Naive thymus-derived CD4-positive, alpha-beta T cell (primary cell): ENCODE measurements at places on chromosomes 4 and X.

DNA sequence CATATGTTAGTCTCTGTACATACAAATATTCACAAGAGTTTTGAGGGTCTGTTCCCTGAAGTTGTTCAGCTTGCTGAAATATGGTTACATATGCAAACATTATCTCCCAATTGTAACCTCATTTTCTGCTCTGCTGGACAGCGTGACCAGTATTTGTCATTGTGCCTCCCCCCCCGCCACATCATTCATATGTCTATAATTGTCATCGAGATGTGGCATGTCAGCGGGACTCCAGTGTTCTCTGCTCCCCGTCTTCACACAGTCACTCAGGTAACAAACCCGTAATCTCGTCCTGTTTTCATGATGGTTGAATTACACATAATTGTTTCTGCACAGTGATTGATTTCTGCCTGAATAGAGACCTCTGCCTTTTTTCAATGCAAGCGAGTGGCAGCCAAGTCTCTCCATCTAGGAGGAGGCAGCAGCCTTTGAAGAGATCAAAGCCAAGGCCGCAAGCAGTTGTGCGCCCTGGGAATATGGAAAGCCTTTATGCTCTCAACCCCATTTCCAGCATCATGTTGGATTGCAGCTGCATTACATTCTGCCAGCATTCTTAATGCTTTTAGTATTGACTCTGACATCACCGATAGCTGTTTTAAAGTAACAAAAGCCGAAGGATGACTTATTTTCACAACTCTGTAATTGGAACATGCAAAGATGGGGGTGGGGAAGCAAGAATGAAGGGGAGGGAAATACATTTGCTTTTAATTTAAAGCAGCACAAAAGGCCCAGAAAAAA lies 27.4 kb downstream of the LEF1 start:
- no peak for DNase-seq

DNA sequence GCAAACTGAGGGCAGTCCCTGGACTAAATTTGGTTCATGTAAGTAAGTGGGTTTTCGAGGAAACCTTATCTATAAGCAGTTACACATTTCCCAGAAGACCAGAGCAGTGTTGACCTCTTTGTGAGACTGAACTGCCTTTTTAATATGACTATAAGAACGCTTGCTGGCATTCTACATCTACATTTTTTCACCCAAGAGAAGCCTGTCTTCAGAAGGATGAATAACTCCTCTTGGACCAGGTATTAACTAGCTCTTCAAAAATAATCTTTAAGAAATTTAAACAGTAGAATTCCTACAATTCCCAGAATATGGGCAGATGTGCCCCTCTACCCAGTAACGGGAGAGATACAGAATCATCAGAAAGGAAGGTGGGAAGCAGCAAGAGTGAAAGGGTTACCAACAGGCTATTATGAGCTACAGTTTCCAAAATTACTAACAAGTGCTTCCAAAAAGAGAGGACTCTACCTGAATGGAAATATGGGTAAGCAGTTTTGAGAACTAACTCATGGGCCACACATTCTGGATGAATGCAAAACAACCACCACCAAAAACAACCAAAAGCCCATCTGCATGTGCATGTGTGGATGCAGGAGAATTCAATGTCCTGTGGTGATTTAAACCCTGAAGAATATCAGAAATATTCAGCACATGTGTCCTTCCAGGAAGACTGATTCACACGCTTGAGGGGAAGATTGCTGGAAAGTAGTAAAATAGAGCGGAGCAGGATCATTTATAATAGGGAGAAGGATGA lies 17.4 kb downstream of the BBS12 start:
- DNase-seq: no peak

DNA sequence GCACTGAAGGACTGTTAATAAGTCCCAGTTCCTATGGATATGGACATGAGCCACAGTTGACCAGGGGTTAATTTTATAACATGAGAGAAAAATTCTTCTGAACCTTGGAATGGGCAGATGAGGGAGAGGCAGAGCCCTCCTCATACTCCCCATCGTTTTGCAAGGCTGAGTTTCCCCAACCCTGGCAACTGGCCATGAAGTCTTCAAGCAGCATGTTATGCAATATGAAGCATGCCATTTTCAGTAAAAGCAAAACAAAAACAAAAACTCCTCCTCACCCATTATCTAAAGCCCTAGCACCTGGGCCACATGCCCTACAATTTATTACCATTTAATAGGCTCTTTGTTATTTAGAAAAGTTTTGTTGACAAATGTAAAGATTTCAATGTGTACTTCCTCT lies 64.5 kb downstream of the GPC4 start:
- no peak for DNase-seq

DNA sequence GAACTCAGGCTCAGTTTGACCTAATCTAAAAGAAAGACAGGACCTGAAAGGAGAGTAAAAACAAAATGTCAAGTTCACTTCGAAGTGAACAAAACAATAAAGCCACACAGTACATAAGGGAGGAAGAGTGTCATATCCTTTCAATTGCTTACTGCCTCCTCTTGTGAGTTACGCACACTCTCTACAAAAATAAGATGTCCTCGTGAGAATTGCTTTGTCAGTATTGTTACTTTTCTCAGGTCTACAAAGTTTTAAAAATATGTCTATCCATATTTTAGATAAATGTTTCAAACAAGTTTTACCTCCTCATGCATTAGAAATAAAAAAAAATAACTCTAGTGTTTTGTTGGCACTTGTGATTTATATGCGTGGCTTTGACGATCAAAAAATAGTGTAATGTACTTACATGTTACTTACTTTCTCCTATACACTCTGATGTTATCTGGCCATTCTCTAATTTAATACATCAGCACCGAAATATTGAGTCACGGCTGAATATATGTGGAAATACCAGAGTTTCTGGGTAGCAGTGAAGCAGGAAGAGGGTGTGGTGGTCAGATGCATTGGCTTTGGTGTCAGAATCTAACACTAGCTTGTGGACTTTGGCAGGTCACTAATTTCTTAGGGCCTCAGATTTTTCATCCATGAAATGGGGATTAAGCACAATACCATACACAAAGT lies 8.1 kb upstream of the MRPL1 start:
- peak; percentile 83 for DNase-seq

GRCh38 chr4:113616443-113616842 lies 145.1 kb downstream of the CAMK2D start:
- DNase-seq: no peak

- DNase-seq: no peak
These were observed 171.9 kb downstream of the DKK2 start for GRCh38 chr4:106864231-106864630.

GRCh38 chr4:15832523-15833451 lies 54.7 kb downstream of the CD38 start:
- DNase-seq: no peak

DNA sequence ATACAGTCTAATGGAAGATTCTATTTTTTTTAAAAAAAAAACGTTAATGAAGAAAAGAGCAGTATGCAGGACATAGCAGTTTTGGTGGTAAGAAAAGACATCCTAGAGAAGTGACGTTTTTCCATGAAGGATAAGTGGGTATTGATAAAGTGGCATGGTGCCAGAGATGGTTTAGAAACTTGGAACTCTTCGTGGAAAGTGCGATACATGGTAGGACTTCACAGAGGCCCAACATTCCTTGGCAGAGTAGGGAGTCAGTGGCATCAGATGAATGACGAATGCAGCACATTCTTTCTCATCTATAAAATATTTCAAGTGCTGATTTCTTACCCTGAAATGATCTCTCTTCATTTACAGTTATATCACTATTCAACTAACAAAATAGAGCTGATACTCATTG lies 298.7 kb downstream of the CCSER1 start:
- DNase-seq: no peak

- no peak for DNase-seq
These were observed 89.3 kb upstream of the SRD5A3 start for GRCh38 chr4:55256787-55257186.

- no peak for DNase-seq
These were observed 38.7 kb downstream of the CPEB2 start for GRCh38 chr4:15040916-15041463.

DNA sequence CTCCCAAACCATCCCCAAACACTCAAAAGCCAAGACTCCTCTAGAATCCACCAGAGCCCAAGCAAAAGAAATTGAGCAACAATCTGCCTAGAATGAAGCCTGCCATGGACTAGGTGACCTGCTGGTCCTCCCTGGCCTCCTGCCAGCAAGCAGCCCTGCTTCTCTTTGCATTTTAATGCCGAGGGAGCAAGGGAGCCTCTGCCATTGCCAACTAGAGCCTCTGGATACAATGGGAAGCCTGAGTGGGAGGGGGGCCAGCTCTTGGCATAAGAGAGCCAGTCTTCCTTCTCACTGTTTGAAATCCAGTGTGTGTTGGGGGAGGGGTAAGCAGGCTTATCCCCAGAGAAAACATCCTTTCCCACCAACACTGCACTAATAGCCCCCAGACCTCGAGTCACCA lies 1.5 kb upstream of the GDPD2 start:
- DNase-seq: no peak

DNA sequence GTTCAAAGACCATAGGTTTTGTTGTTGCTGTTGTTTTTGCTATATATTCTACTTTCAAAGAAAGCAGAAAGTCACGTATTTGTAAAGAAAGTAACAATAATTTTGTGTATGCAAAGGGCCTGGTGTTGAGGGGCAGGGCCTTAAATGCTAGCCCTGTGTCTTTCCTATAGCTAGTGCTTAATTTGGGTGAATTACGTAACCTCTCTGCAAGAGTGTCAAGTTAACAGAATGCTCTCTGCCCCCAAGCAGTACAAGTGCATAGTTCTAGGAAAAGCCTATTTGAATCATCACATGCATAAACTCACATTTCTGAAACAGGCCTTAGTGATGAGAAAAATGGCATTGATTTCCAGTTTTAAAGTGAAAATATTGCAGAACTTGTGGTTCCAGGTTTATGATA lies 663.6 kb downstream of the STIM2 start:
- DNase-seq: no peak

- no peak for DNase-seq
These were observed 22.1 kb downstream of the DGKK start for GRCh38 chrX:50448565-50448964.

DNA sequence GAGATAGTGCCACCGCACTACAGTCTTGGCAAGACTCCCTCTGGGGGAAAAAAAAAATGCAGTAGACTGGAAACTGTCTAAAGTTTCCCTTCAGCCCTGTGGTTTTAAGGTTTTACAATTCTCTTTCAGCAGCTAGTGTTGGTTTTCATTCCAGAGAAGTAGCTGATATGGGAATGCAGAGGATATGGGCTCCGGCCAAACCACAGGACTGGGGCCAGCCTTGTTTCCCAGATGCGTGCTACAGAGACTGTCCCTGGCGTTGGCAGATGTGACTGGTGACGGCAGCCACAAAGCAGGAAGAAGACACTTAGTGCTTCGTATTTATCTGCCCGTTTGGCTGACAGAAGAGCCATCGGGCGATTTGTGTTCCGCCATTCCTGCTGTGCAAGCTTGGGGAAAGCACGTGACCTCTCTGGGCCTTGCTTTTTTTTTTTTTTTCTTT lies 43.2 kb downstream of the ZBTB49 start:
- DNase-seq: no peak

- no peak for DNase-seq
These were observed 88.8 kb upstream of the PCDH18 start for GRCh38 chr4:137621056-137621455.

DNA sequence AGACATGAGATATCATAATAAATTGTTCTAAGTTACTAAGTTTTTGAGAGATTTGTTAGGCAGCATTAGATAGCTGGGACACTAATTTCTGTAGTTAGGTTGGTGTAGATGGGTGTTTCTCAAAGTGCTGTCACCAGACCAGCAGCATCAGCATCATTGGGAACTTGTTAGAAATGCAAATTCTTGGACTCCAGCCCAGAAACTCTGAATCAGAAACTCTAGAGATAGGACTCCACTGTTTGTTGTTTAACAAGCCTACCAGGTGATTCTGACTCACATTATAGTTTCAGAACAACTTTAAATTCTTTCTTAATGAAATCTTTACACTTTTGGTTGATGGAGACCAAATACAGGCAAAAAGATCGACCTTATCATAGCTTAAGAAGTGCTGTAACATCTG lies 173.7 kb downstream of the PABPC4L start:
- DNase-seq: no peak

DNA sequence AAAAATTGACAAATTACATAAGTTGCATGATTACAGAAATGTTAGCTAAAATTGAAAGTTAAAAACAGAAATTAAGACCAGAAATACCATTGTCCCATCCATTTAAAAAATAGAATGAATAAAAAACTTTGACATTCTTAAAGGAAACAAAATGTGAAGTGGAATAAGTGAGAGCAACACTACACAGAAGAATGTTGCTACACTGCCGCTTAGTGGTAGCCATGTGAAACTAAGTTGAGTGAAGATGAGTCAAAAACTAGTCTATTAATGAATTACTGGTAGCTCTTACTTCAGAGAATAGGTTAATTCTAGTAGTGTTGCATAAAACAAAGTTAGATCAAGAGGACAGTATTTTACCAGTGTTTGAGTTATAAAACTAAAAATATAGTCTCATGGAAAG lies 571.0 kb upstream of the KLHL4 start:
- no peak for DNase-seq

DNA sequence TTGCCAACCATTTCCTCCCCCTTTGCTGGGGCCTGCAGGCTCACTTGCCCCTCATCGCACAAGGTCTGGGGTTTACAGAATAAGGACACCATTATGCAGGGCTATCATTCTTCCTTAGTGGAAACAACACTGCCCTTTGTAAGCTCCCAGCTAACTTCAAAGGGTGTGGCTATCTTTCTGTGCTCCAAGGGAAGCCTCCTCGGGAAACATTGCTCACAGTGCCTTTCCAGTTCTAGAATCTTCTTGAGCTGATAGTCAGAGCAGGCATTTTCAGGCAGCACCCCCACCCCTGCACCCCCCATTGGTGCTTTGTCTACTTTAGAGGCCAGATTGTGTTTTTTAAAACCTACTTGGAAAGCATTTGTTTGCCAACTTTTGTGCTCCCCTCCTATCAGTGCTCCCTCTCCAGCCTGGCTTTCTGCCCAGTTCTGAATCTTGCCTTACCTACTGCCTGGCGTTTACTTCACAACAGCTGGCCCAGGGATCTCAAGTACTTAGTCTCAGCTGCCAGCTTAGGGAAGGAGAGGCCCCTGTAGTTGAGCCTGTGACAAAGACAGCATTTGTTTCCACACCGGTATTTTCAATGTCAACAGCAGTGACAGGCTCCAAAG lies 53.5 kb downstream of the PLAC1 start:
- DNase-seq: no peak
